ENCODE measurements at places on chromosomes 13 and 19. TPM values are rescaled to one million over a fixed set of nuclear protein-coding genes. Genes with fewer than 3 reads are reported as not detected.

DNA sequence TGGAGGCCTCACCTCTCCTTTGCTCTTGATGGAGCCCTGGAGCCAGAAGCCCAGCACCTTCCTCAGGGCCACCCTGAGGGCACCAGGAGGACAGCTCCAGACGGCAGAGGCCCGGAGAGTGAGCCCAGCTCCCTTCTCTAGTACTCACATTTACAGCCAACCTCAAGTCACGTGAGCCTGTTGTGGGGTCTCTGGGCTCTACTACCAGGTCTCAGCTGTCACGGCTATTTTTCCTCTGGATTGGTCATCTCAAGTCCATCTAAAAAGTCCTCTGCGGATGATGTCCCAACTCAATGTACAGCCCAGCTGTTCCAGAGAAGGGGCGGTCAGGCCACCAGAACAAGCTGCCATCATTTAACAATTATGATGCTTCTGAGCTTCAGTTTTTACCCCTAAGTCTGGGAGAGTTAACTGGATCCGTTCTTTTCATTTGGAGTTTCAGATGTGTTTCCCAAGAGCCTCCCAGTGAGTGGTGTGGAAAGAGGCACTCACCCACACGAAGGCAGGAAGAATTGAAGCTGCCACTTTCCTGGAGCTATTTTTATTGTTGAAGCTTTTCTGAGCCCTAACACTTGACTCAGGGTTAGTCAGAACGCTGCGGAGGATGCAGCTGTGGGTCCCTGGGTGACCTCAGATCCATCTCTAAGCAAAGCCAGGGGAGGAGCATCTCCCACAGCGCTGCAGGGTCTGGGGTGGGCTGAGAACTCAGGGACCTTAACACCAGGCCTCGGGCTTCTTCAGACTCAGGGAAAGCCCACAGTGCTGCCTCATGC lies 143.5 kb upstream of the UBL3 start:
- no peak for DNase-seq

DNA sequence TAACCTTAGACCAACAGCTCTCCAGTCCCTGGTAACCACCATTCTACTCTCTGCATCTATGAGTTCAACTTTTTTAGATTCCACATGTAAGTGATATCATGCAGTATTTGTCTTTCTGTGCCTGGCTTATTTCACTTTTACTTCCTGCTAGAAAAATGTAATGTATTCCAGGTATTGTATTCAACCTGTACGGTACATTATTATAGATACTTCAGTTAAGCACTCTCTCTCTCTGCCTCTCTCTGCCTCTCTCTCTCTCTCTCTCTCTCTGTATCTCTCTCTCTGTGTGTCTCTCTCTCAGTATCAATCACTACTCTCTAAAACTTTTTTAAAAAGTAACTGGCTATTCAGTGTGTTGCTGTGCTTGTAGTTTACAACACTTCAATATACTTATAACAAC lies 8.4 kb downstream of the DACH1 start:
- no peak for DNase-seq

DNA sequence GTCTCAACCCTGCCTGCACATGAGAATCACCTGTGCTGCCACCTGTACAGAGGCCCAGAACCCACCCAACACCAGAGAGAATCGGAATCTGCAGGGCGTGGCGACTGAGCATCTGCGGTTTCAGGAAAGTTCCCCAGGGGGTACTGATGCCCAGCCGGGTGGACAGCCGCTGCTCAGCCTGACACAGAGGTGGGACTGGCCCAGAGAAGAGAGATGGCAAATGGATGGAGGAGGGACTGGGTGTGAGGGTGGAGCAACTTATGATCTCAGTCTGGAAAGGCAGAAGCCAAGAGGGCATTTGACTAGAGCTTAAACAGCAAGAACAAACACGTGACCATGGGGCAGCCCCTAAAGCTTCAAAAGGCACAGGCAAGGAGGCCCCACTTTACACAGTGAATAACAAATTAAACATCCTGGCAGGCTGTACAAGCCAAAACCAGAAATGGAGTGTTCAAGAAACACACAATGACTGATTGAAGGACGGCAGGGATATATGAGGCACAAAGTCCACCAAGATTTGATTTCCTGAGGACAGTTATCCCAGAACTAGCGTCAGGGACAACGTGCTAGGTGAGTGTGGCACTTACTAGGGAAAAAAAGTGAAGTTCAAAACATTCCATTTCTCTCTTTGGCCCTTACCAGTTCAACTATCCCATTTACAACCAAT lies 3.1 kb downstream of the RANBP3 start:
- DNase-seq, result no peak

GRCh38 chr13:73975767-73976166 lies 158.4 kb downstream of the KLF12 start:
- DNase-seq, result no peak

- DNase-seq, result no peak
Observed at GRCh38 chr19:6056282-6056741, 54.0 kb downstream of the RFX2 start.

DNA sequence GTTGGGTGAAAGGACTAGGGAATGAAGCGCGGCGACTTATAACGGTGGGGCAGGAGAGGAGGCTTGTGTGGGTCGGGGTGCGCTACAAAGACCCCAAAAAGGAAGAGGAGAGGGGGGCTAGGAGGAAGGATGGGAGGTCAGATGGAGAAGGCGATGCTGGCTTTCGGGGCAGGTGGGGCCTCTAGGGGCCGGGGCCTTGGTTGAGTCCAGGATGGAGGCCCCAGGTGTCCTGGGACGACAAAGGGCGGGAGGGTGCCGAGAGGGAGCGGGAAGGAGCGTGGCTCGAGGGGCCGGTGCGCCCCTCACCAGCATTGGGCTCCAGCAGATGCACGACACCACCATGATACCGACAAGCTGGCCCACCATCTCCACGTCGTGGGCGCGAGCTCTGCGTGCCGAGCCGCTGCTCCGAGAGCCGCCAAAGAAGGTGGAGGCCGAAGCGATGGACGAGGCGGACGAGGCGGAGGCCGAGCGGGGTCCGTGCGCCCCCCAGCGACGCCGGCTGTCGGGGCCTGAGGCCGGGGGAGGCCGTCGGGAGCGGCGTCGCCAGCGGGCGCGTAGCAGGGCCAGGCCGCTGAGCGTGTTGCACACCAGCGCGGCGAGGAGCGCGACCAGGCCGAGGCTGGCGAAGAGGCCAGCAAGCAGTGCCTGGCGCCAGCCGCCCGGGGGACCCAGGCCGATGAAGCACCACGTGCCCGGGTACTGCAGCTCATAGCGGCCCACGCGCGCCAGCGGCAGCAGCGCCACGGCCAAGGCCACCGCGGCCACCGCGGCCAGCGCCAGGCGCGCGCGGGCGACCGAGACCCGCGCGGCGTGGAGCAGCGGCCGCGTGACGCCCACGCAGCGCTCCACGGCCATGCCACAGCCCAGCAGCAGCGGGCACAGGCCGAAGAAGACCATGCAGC lies 1.8 kb downstream of the PTGER1 start:
- DNase-seq, result no peak

GRCh38 chr13:75651013-75651412 lies 14.9 kb downstream of the LMO7 start:
- peak; percentile 63 for DNase-seq

DNA sequence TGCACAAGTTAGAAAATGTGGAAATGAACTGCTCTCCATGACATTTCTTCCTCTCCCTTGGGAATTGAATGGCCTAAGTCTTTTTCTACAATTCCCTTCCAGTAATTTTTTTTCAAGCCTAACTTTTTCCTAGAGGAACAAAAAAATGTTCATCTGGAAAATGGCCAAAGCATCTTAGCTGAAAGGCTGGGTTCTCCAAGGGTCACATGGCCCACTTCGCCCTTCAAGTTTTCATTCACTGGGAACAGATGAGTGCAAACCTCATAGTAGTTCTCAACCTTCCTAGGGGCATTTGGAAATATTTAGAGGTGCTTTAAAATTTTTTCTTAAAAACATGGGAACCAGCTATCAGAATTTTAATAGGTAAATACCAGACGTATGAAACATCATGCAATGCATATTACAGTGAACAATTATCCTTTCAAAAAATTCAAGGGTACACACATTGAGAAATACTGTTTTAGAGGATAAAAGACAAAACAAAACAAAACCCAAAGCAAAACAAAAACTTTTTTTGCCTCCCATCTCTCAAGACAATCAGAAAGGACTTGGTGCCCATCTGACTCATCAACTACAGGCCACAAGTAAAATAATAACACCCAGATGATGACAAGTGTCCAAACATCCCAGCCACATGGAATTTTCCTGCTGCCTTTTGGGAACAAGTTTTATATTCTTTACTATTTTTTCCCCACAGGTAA lies 208.8 kb downstream of the SLITRK6 start:
- no peak for DNase-seq

DNA sequence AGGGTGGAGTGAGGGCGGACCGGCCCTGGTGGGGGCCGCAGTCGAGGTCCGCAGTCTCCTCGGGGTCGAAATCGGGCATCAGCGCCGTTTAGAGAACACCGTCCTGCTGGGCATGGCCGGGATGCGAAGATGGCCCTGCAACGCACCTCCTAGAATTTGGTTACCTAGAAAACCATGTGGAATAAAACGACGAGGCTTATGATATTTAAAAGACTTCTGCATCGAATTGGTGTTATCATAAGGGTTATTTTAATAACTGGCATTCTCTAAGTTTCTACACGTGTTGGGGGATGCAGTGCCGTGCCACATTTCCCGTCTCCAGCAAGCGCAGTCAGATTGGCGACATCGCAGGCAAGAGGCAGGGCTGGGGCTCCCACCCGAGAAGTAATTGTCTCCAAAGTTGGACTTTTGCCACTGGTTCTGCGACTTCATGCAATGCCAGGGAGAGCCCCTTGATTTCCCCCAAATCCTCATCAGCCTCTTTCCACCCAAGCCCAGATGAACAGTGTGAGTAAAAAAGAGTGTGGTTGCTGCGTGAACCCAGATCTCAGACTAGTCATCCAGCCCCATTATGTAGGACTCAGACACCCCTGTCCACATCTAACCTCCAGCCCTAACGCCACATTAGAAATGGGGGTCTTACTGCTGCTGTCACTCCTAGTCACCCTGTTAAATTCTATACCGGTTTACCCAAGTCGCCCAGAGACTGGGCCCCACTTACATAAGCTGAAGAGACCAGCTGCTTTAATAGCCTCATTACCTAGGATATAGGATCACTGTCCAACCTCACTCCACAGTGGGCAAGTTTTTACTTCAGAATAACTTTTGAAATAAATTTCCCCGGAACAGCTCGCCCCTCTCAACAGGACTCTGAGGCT lies 571 bp upstream of the DHRS12 start:
- DNase-seq, result peak; percentile 50

DNA sequence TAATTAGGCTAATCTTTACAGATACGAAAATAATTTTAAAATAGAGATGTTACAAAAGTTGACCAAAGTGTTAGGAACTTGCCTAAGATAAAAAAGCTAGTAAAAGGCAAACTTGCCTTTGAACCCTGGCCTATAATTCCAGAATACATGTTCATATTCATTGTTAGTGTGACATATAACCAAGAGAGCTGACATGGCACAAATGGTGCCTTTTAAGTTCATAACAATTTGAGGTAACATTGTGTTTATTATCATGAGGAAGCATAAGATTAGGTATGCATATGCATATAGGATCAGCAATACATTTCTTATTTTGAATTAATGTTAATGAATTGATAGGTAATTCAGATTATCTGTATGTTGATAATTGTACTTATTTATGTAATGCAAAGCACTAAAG lies 1537.9 kb upstream of the PRR20A start:
- DNase-seq, result no peak

DNA sequence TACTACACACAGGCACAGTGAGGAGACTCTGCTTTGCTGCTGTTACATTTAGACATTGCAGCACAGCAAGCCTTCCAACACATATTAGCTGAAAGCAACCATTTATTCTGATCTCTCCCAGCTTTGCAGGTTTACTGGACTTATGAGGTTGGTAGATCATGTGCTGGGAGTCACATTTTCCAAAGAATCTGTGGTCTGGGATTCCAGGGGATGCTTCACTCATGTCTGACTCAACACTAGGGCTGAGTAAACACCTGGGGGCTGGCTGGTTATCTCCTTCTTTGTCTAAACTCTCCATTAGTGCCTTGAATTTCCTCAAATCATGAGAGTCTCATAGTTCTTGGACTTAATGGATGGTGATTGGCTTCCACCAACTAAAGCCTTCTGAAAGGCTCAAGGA lies 5.4 kb upstream of the LGALS13 start:
- no peak for DNase-seq

- no peak for DNase-seq
Observed at GRCh38 chr13:94080527-94080926, 399.0 kb downstream of the DCT start.

DNA sequence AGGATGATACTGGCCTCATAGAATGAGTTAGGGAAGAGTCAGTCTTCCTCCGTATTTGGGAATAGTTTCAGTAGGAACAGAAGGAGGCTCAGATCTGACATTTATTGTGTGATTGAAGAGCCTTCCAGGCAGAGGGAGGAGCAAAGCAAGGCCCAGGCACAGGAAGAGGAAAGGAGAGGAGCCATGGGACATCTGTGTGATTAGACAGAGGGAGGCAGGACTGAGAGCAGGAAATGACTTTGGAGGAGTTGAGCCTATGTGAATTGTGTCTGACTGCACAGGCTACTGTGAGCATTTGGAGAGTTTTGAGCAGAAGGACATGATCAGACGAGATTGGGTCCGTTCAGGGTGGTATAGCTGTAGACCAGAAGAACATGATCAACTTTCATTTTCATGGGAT lies 8.5 kb downstream of the SIGLEC7 start:
- DNase-seq, result no peak

GRCh38 chr19:5826531-5827341 lies 12.8 kb downstream of the FUT6 start:
- no peak for DNase-seq

DNA sequence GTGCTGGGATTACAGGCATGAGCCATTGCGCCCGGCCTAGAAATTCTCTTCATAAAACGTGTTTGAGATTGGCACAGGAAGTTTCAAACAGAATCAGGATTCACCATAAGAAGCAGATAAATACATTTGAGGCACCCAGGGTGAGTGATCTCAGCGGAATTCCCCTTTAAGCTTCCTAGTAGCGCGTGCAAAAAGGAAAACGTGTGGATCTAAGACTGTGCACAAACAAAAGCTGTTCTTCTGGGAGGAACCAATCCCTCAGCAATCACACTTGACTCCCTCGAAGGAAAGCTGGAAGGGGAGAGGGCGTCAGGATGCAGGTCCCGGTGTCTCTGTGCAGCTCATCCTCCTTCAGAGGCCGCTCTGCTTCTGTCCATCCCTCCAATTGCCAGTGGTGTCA lies 15.5 kb downstream of the MCF2L start:
- DNase-seq, result no peak

GRCh38 chr13:78764665-78765064 lies 105.7 kb upstream of the OBI1 start:
- no peak for DNase-seq

- no peak for DNase-seq
Observed at GRCh38 chr19:35860818-35861639, 4.3 kb downstream of the KIRREL2 start.

SIGLEC8 gene
- total RNA-seq, result 0.59 TPM

ZNF577 gene
- total RNA-seq, result 16.3 TPM

ZNF99 gene
- total RNA-seq, result 0.49 TPM

PTGIR gene
- total RNA-seq, result 3.8 TPM

MED29 gene
- 9.7 TPM for total RNA-seq

MED4 gene
- 40.2 TPM for total RNA-seq

APOE gene
- total RNA-seq, result 313 TPM

CEACAM4 gene
- 0.59 TPM for total RNA-seq

SLAIN1 gene
- total RNA-seq, result 7.4 TPM

PTH2 gene
- total RNA-seq, result not detected

PCDH20 gene
- total RNA-seq, result 7.7 TPM
